ENCODE measurements at places on chromosomes 3 and 15. TPM values are rescaled to one million over a fixed set of nuclear protein-coding genes. Genes with fewer than 3 reads are reported as not detected.

GMNC gene
- not detected for total RNA-seq

DNA sequence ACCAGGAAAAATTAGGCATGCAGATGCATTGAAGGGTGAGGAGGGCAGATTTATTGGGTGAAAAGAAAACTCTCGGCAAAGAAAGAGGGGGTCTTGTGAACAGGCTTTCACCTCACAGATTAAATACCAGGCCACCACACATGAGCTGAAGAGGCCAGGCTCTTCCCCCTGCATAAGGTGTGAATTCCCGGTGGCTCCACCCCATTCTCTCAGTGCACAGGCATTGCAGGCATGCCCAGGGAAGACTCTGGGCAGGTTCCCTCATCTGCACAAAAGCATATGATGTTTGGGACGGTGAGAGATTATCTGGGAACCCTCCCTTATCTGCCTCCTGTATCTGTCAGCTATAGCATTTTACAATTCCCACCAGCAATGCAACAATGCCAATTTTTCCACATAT lies 7.2 kb upstream of the SLC35G2 start:
- no peak overlapping the region for H3K27ac ChIP-seq
- no peak overlapping the region for H3K4me3 ChIP-seq
- H3K36me3 ChIP-seq, result no peaks in the 10 kb centered on the region

DNA sequence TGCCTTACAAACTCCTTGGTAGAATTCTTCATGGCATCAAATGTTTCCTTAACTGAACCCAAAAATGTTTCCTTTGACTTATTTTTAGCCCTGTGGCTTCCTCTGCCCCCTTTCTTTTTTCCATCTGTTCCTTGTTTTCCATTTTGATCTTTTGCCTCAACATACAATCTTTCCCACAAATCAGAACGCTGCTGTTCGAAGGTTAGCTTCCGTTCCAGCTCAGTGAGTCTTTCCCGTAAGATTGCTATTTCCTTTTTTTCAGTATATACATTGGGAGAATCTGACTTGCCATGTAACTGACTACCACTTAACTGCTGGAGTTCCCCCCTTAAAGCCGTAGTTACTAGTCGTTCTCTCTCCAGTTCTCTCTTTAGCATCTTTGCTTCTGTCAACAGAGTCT lies 41.2 kb downstream of the PIGB start:
- peaks cover 10% of the 10 kb centered on the region for H3K36me3 ChIP-seq
- H3K27me3 ChIP-seq, result no peaks in the 10 kb centered on the region
- H3K4me1 ChIP-seq, result no peaks in the 10 kb centered on the region

CPNE4 gene
- total RNA-seq, result 18.1 TPM

SLC7A14 gene
- 0.09 TPM for total RNA-seq

DNA sequence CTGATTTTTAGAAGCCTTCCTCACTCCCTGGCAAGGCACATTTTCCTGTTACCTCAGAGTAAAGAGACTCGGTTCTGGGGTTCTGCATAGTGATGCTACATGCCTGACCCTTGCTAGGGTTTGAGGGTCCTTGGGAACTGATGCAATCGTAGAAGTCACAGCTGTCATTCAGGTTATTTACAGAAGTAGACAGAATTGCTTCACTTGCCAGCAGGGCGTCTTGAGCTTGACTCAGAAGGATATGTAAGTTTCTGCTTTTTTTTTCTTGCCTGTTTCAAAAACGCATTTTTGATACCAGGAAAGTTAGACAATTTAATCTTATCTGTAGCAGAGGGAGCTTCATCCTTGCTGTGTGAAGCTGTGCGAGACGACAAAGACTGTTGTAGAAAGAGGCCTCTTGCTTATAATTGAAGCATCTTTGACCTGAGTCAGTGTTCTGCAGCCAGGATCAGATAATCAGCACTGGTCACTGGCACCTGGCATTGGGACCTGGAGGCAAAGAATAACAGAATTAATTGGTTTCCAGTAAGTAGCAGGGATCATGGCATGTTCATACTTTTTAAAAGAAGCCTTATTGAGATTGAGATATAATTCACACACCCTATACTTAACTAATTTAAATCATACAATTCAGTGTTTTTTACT lies 24.8 kb downstream of the CACNA1D start:
- no peaks in the 10 kb centered on the region for H3K36me3 ChIP-seq
- peak overlapping the region; percentile 44 for H3K27ac ChIP-seq
- no peaks in the 10 kb centered on the region for H3K4me1 ChIP-seq
- no peak overlapping the region for H3K4me3 ChIP-seq
- H3K27me3 ChIP-seq, result no peaks in the 10 kb centered on the region
- DNase-seq, result no peak

GRCh38 chr3:134344560-134344959 lies 29.7 kb downstream of the AMOTL2 start:
- peaks cover 9% of the 10 kb centered on the region for H3K36me3 ChIP-seq
- H3K4me3 ChIP-seq, result no peak overlapping the region
- H3K4me1 ChIP-seq, result peaks cover 4% of the 10 kb centered on the region
- DNase-seq, result no peak

GRCh38 chr3:143171141-143171980 lies 51.8 kb downstream of the CHST2 start:
- H3K27ac ChIP-seq, result no peak overlapping the region
- H3K27me3 ChIP-seq, result no peaks in the 10 kb centered on the region
- H3K4me3 ChIP-seq, result no peak overlapping the region
- DNase-seq, result no peak
- H3K4me1 ChIP-seq, result no peaks in the 10 kb centered on the region

GRCh38 chr15:48389691-48390143 lies 58.5 kb downstream of the DUT start:
- no peak for DNase-seq
- H3K27me3 ChIP-seq, result no peaks in the 10 kb centered on the region
- no peak overlapping the region for H3K4me3 ChIP-seq
- no peaks in the 10 kb centered on the region for H3K36me3 ChIP-seq
- no peaks in the 10 kb centered on the region for H3K4me1 ChIP-seq
- no peak overlapping the region for H3K27ac ChIP-seq

TP63 gene
- total RNA-seq, result not detected

GRCh38 chr3:24683633-24684384 lies 189.2 kb upstream of the THRB start:
- H3K27ac ChIP-seq, result no peak overlapping the region
- no peak for DNase-seq

DNA sequence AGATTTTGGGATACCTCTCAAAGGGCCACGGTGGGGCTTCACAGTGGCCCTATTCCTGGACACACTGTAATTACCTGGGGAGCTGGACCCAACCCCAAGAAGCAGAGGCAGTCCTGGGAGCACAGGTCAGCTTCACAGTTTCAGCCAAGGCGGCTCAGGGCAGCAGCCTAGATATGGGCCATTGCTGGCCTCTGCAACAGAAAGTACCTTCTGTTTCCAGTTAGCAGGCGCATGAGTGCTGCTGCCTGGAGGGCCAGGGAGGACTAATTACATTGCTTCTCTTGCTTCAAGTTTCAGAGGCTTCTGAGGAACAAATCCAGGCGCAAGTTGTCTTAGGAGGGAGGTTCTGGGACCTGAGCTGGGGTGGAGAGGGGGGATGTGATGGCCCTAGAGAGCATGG lies 13.5 kb upstream of the DUSP7 start:
- no peak overlapping the region for H3K27ac ChIP-seq
- H3K27me3 ChIP-seq, result no peaks in the 10 kb centered on the region
- H3K4me3 ChIP-seq, result no peak overlapping the region
- no peak for DNase-seq

DNA sequence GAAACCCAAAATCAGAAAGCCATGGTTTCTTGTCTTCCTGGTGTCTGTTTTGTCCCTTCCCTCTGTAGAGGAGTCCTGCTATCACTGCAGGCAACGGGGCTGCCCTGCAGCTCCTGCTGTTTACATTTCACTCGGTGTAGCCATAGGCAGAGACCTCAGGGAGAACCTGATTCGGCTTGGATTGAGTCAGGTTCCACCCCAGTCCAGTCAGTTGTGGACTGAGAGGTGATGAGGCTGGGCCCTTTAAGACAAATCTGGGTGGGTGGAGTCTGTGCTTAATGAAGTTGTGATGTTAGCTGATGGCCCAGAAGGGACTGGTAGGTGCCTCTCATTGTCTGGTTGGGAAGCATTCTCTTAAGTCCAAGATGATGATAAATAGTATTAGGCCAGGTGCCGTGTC lies 35.7 kb downstream of the FLNB start:
- H3K27ac ChIP-seq, result no peak overlapping the region
- peaks cover 29% of the 10 kb centered on the region for H3K4me1 ChIP-seq
- no peaks in the 10 kb centered on the region for H3K36me3 ChIP-seq
- no peaks in the 10 kb centered on the region for H3K27me3 ChIP-seq
- H3K4me3 ChIP-seq, result no peak overlapping the region

DNA sequence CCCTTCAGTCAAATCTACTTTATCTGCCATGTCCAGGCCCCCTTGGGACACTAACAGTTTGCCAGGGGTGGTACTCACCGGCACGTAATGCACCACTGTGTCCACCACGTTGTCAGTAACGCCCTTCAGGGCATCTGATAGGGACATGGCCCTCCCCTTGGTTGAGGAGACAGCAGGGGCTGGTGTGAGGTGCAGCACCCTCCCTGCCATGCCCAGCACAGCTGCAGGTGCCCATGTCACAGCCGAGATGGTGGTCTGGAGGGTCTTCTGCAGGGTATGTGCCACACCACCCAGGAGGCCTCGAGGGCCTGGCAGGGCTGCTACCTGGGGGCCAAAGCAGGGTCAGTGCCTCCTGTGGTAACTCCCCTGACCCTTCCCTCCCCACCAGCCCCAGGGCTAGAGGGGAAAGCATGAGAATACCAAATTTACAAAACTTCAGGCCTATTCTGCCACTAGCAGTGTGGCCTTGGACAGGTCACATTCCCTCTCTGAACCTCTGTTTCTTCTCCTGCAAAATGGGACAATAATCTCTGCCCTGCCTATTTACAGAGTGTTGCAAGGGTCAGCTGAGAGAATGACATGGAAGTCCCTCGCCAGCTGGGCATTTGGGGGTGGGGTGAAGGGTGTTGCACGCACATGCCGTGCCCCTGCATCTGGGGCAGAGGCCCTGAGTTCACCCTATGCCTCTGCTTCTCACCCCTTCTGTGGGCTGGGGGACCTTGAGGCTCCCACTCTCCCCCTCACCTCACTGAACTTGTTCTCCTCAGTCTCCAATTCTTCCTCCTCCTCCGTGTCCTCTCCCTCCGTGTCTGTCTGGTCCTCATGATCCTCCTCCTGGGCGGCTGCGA lies 11.8 kb upstream of the KIF7 start:
- H3K4me1 ChIP-seq, result peaks cover 4% of the 10 kb centered on the region
- no peak for DNase-seq
- no peak overlapping the region for H3K27ac ChIP-seq
- H3K27me3 ChIP-seq, result no peaks in the 10 kb centered on the region
- no peaks in the 10 kb centered on the region for H3K36me3 ChIP-seq

- no peaks in the 10 kb centered on the region for H3K27me3 ChIP-seq
- H3K4me3 ChIP-seq, result no peak overlapping the region
- no peaks in the 10 kb centered on the region for H3K36me3 ChIP-seq
- H3K27ac ChIP-seq, result no peak overlapping the region
Observed at GRCh38 chr3:148646126-148646665, 51.5 kb upstream of the AGTR1 start.

GRCh38 chr3:141229132-141229531 lies 2.5 kb upstream of the PXYLP1 start:
- DNase-seq, result no peak
- no peak overlapping the region for H3K27ac ChIP-seq
- H3K4me3 ChIP-seq, result peak overlapping the region; percentile 53
- peaks cover 8% of the 10 kb centered on the region for H3K36me3 ChIP-seq

DLG1 gene
- total RNA-seq, result 91.4 TPM

CNOT10 gene
- 53.6 TPM for total RNA-seq

DNA sequence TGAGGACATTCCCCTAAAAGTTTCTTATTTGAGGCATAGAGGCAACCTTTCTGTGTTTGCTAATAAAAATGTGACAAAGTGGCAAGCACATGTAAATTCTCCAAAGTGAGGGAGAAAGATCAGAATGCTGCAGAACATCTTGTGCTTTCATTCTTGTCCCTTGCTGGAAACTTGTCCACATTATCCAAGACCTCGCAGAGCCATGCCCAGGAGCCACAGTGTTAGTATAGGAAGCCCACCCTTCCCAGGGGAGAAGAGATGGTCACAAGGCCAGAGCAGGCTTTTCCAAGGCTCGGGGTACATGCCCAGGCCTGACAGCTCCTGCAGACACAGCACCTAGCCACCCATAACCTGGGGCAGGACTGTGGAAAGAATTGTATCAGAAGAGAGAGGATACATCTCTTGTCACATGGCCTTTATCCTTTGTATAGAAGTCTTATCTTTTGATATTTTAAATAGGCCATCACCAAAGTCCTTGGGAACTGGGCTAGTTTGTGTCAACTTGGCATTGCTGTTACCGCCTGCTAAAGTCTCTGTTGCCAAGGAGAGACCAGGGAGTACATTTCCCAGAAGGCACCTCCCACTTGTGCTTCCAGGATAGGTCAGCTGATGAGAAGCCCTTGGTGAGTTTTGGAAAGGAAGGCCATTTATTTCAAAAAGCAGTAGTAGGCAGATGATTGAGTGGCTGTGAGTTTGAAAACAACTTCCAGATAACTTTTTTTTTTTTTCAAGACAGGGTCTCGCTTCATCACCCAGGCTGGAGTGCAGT lies 10.5 kb downstream of the DLEC1 start:
- H3K27me3 ChIP-seq, result peaks cover 3% of the 10 kb centered on the region
- H3K36me3 ChIP-seq, result no peaks in the 10 kb centered on the region
- DNase-seq, result no peak
- H3K27ac ChIP-seq, result no peak overlapping the region

CMTM8 gene
- total RNA-seq, result 4.4 TPM

- DNase-seq, result no peak
- peaks cover 28% of the 10 kb centered on the region for H3K4me1 ChIP-seq
- H3K4me3 ChIP-seq, result no peak overlapping the region
- H3K27me3 ChIP-seq, result no peaks in the 10 kb centered on the region
- no peak overlapping the region for H3K27ac ChIP-seq
- H3K36me3 ChIP-seq, result no peaks in the 10 kb centered on the region
Observed at GRCh38 chr3:190073264-190074008, 47.3 kb downstream of the P3H2 start.

GRCh38 chr3:185526349-185526951 lies 25.9 kb downstream of the LIPH start:
- H3K27ac ChIP-seq, result no peak overlapping the region
- no peak for DNase-seq
- H3K27me3 ChIP-seq, result peaks cover 36% of the 10 kb centered on the region

ARHGEF26 gene
- 19.3 TPM for total RNA-seq

- no peak overlapping the region for H3K4me3 ChIP-seq
- no peak overlapping the region for H3K27ac ChIP-seq
- DNase-seq, result no peak
- H3K36me3 ChIP-seq, result peaks cover 16% of the 10 kb centered on the region
- no peaks in the 10 kb centered on the region for H3K27me3 ChIP-seq
- H3K4me1 ChIP-seq, result no peaks in the 10 kb centered on the region
Observed at GRCh38 chr15:61974759-61975158, 85.5 kb downstream of the VPS13C start.

GRCh38 chr3:182782149-182782548 lies 11.2 kb upstream of the ATP11B start:
- H3K27ac ChIP-seq, result no peak overlapping the region
- H3K4me3 ChIP-seq, result no peak overlapping the region
- no peaks in the 10 kb centered on the region for H3K36me3 ChIP-seq

DNA sequence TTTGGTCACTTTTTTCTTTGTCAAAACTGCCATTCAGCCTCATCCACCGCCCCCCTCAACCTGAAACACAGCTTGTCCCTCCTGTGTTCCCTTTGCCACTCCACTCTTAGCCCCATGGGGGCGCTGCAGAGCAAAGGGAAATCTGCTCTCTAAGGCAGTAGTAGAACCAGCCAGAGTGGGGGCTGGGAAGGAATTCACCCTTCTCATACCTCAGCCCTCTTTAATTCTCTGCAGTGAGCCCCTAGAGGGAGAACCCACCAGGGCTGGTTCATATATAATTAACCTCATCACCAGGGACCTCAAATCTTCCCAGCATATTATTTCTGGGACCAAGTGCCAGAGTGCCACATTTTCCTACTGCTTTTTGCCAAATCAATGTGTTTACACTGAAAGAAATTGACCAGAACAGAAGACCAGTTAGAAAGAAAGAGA lies 2.8 kb upstream of the BCL6 start:
- H3K4me1 ChIP-seq, result peaks cover 53% of the 10 kb centered on the region
- peak; percentile 91 for DNase-seq
- H3K27me3 ChIP-seq, result peaks cover 10% of the 10 kb centered on the region
- peak overlapping the region; percentile 88 for H3K4me3 ChIP-seq

All from neural crest cell (in vitro differentiated cells).